Ascending aorta (tissue), 2 donors: ENCODE measurements at places on chromosomes 5 and 9.

- H3K4me1 ChIP-seq, result no peaks in the 10 kb centered on the region
- no peaks in the 10 kb centered on the region for H3K36me3 ChIP-seq
- no peak overlapping the region for H3K4me3 ChIP-seq
- H3K27me3 ChIP-seq, result no peaks in the 10 kb centered on the region
- no peak for DNase-seq
- no peak overlapping the region for H3K27ac ChIP-seq
Observed at GRCh38 chr5:24555229-24555628, 89.5 kb downstream of the CDH10 start.

GRCh38 chr9:137865581-137866145, 11.9 kb upstream of the CACNA1B start:
- DNase-seq, result no peak
- no peak overlapping the region for H3K27ac ChIP-seq
- no peaks in the 10 kb centered on the region for H3K4me1 ChIP-seq
- no peak overlapping the region for H3K4me3 ChIP-seq
- H3K27me3 ChIP-seq, result no peaks in the 10 kb centered on the region

- no peak overlapping the region for H3K4me3 ChIP-seq
- no peaks in the 10 kb centered on the region for H3K27me3 ChIP-seq
- H3K36me3 ChIP-seq, result no peaks in the 10 kb centered on the region
- H3K4me1 ChIP-seq, result no peaks in the 10 kb centered on the region
- DNase-seq, result no peak
- no peak overlapping the region for H3K27ac ChIP-seq
Observed at GRCh38 chr5:63089147-63089546, 510.5 kb downstream of the LRRC70 start.

GRCh38 chr5:57539281-57539701, 56.7 kb upstream of the ACTBL2 start:
- H3K36me3 ChIP-seq, result no peaks in the 10 kb centered on the region
- H3K4me3 ChIP-seq, result no peak overlapping the region
- no peaks in the 10 kb centered on the region for H3K27me3 ChIP-seq
- H3K4me1 ChIP-seq, result no peaks in the 10 kb centered on the region

DNA sequence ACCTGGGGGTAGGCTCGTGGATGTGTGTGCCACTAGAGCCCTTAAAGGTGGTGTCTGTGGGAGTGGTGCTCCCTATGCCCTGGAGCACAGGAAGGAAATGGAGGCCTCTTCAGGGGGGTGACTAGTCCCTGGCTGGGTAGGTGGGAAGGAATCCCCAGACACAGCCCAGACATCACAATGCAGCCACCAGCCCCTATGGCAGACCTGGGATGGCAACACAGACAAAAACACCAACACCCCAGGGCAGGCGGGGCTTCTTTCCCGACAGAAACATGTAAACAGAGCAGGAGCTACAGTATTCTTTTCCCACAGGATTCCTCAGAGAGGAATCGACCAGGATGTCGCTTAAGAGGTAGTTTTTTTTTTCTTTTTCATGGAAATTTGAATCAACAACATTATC, 10.4 kb upstream of the NR5A1 start:
- no peak for DNase-seq
- no peaks in the 10 kb centered on the region for H3K36me3 ChIP-seq
- H3K4me3 ChIP-seq, result no peak overlapping the region
- no peaks in the 10 kb centered on the region for H3K27me3 ChIP-seq
